DND-41 (cell line): ENCODE measurements at places on chromosomes 2 and 18.

GRCh38 chr18:24319757-24320156 lies 77.9 kb downstream of the OSBPL1A start:
- DNase-seq = no peak

GRCh38 chr2:181430406-181431118 lies 26.6 kb upstream of the ITGA4 start:
- DNase-seq = peak; percentile 62

DNA sequence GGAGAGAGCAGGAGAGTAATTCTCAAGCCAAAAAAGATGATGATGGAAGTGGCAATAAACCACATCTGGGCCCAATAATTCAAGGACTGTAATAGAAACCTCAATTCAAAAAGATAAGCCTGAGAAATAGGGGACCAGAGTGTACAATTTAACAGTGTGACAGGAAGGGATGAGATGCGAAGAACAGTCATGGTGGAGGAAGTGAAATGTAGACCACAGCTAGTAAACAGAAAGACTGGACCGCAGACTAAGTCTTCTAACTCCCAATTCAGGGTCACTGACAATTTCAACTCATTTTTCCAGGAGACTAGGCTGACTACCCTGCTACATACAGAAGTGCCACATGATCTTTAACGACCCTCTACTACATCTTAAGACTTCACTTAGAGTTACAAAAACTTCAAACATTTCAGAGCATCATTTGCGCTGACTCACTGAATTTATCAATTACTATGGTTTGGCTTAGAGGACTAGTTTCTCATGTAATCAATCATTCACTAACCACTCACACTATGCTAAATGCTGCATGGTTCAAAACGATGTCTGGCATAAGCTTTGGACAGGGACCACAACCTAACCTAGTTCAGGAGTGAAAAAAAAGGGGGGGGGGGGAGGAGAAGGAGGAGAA lies 9.0 kb downstream of the CUL3 start:
- DNase-seq = no peak

- DNase-seq = no peak
Observed at GRCh38 chr2:84041506-84041905, 417.6 kb downstream of the SUCLG1 start.
